ENCODE measurements at places on chromosomes 16 and 17.

DNA sequence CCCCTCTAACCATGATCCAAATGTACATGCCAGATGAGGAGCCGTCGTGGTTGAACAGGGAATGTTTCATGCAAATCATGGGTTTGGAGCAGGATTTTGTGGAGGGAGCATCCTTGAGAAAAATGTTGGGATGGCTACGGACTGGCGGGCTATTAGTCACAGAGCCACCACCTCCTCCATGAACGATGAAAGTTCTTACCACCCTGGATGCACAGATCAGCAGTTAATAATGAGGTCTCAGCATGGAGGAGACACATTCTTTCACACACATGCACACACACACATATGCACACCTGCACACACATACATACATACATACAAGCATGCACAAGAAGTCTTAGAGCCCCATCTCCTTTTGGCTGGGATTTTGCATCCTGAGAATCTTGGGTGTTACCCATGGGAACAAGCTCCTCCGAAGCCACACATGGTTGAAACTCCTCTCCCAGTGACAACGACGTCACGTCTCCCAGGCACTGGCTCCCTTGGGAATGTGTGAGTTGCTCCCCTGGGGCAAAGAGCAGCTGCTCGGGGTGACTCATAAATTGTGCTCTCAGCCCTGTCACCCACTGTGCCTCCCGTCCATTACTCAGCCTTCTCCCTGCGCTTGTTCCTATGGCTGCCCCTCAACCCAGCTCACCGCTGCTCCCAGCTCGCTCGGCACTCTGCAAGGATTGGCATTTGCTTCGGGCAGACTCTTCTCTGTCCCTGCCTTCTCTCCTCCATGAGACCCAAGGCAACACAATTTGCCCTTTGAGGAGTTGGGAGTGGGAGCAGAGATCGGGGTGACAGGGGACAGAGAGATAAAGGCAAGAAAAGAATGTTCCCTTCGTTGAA, 344.6 kb downstream of the SOX9 start:
- no peak for DNase-seq

DNA sequence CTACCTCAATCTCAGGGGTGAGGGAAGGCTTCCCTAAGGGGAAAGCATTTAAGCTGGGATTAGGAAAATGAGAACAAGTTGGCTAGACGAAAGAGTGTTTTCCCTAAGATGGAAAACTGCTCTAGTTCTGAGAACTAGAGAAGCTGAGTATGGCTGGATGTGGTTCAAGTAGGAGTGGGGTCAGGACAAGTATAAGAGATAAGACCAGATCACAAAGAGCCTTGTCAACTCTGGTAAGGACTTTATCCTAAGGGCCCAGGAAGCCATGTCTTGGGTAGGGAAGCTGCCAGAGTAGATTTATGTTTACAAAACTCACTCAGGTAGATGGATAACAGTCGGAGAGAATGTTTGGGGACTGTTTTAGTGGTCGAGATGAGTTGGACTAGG, 1.7 kb downstream of the ANKS4B start:
- DNase-seq: no peak

GRCh38 chr16:73846356-73846755, 450.3 kb upstream of the PSMD7 start:
- DNase-seq: no peak

- no peak for DNase-seq
Observed at GRCh38 chr17:50837286-50837979, 2.0 kb downstream of the WFIKKN2 start.

GRCh38 chr17:48250949-48251348, 143.4 kb downstream of the SNX11 start:
- no peak for DNase-seq

DNA sequence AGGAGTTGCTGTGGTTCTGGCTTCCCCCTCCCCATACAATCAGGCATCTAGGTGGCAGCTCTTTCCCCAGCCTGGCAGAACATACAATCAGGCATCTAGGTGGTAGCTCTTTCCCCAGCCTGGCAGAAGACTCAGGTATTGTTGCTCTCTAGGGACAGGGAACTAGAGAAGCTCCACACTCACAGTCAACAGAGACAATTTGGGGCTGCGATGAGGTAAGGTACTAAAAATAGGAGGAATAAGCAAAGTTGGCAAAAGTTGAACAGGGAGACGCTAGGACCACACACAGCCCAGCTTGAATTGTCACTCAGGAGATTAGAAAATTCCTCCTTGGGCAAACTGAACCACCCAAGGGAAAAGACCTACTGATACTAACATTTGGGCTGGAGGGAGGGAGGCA, 315.5 kb upstream of the CDH5 start:
- no peak for DNase-seq

- peak; percentile 10 for DNase-seq
Observed at GRCh38 chr17:66548158-66548557, 245.7 kb downstream of the PRKCA start.

GRCh38 chr16:58148526-58148925, 19.3 kb upstream of the CFAP20 start:
- DNase-seq: no peak

DNA sequence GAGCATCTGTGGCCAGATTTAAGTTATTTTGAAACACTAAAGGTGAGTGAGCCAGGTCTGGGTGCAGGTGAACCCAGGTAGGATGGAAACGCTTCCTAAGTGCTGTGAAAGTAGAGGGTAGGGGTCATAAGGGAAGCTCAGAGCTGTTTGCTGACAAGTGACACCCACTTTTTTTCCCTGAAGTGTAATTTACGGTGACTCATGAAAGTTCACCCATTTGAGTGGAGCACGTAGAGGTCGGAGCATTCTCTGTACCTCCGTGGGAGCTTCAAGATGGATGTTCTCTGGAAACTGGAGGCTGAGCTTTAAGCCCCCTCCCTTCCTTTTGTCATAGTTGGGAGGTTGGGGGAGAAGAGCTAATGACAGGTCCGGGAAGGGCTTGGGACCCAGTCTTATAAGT, 44.3 kb downstream of the MPRIP start:
- no peak for DNase-seq

DNA sequence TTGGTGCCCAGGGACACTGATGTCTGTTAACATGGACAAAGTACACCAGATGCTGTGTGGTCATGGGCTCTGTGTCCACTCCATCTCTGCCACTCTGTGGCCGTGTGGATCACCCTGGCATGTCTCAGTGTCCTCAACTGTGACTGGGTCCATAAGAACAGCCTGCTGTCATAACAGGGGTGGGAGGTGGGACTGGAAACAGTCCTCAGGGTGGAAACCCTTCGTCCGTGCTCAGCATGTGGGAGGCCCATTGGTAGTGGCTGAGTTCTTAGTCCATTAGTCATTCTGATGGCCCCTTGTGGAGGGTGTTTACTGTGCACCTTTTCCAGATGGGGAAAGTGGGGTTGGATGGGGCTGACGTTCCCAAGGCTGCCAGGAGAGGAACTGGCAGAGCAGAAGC, 12.8 kb downstream of the FLYWCH2 start:
- DNase-seq: no peak

- no peak for DNase-seq
Observed at GRCh38 chr16:27907457-27907972, 156.0 kb downstream of the GSG1L start.

Data from activated naive CD4-positive, alpha-beta T cell (primary cell).